ENCODE measurements at places on chromosomes 2 and 18. TPM values are rescaled to one million over a fixed set of nuclear protein-coding genes. Genes with fewer than 3 reads are reported as not detected.

The ITGA6 gene
- total RNA-seq = 38.9 TPM

- no peak for DNase-seq
Measured at GRCh38 chr2:127080226-127080937, 26.6 kb downstream of the BIN1 start.

- no peak for DNase-seq
Measured at GRCh38 chr2:108593547-108594098, 59.4 kb downstream of the LIMS1 start.

DNA sequence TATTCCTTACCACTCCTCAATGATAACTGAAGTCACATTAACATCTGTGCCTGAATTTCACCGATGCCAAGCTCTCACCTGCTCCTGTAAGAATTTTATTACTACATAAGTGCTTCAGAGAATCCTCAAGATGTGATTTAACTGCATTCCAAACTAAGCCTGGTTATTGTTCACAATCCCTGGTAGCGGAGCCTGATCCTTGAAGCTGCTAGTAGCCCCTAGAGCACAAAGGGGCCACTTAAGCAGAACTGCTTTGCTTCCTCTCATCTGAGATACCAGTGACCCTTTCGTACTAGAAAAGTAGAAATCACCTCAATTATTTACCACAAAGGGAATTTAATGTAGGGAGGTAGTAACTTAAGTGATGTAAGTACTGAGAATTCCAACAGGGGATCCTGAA is 529.6 kb downstream of the CPS1 start:
- no peak for DNase-seq

- DNase-seq = peak; percentile 91
Measured at GRCh38 chr2:8644605-8645175, 37.2 kb upstream of the ID2 start.

The FOXI3 gene
- total RNA-seq = not detected

DNA sequence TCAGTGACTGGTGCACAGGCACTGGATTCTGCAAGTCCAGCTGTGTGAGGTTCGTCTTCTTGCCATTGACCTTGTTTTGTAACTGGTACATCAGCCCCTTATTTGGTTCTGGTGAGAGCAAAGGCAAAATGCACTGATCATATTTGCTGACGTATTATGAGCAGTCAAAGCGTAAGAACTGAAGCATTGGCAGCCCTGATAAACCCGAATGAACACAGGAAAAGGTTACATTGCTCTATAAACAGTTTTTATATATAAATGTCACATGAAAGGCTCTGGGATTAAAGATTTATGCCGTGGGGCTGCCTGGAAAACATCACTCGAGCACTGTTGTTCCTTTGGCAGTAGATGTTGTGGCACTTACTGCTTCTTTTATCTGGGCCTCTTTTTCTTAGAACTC is 167.9 kb downstream of the IRS1 start:
- DNase-seq = no peak

The UNC80 gene
- total RNA-seq = 2.1 TPM

DNA sequence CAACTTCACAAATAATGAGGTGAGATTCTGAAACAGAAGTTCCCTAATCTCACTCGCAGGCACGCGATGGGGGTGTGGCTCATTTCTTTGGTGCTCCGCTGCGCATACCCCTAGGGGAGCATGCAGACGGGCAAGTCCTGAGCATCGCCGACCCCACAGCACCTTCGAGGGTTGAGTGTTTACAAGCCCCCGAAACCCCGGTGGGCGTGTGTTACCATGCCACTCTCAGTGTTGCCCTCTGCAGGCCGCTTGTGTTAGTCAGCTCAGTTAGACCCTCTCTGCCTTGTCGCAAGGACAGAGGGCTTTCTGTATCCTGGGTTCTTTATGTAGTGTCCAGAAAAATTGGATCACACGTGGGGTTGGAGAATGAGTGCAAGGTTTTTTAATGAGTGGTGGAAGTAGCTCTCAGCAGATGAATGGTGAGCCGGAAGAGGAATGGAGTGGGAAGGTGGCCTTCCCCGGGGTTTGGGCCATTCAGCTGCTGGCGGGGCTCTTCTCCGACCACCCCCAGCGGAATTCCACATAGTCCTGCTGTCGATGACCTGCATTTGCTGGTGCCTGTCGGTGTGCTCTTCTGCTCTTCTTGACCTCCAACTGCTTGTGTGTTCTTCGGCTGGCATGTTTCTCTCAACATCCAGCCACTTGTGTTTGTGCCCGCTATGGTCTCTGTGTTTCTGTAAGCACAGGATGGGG is 191.3 kb downstream of the RPRM start:
- DNase-seq = no peak

The SPATA3 gene
- not detected for total RNA-seq

GRCh38 chr18:36181441-36181840 is 5.9 kb upstream of the MOCOS start:
- DNase-seq = no peak

DNA sequence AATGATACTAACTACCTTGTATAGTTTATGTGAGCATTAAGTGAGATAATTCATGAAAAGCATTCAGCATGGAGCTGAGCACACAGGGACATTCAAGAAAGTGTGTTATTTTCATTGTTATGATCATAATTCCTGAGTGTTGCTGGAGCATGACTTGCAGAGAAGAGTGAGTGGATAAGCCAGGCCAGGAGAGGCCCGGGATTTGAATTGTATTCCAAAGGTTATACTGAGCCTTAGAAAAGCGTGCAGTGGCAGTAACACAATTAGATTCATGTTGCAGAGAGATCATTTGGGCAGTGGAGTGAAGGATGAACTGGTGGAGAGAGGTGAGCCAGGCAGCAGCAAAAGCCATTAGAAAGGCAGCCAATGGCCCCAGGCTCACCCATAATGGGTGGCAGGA is 142.9 kb upstream of the SH3BP4 start:
- no peak for DNase-seq

- DNase-seq = no peak
Measured at GRCh38 chr2:131146749-131147148, 41.6 kb downstream of the PLEKHB2 start.

DNA sequence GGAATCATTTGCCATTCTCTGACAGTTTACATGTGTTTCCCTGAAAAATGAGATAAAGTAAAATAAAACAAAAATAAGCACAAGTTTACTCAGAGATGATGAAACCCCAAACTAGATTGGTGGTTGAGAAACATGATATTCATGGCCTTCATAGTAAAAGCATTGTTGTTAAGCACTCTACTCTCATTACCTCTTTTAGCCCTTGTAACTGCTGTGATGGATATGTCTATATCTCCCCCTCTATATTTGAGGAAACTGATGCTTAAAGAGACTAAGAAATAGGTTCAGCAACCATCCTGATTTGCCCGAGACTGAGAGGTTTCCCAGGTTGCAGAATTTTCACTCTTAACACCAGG is 33.9 kb upstream of the GALNT3 start:
- DNase-seq = no peak

Data from cardiac septum (tissue), 1 donor.